ENCODE measurements at places on chromosomes 2 and 18. TPM values are rescaled to one million over a fixed set of nuclear protein-coding genes. Genes with fewer than 3 reads are reported as not detected.
A peak's percentile ranks its signal among the peaks of the same experiment; 100 is the strongest.

LRATD1 gene
- total RNA-seq, result 53.5 TPM

GAREM2 gene
- 1.4 TPM for total RNA-seq

CNDP1 gene
- not detected for total RNA-seq

DNA sequence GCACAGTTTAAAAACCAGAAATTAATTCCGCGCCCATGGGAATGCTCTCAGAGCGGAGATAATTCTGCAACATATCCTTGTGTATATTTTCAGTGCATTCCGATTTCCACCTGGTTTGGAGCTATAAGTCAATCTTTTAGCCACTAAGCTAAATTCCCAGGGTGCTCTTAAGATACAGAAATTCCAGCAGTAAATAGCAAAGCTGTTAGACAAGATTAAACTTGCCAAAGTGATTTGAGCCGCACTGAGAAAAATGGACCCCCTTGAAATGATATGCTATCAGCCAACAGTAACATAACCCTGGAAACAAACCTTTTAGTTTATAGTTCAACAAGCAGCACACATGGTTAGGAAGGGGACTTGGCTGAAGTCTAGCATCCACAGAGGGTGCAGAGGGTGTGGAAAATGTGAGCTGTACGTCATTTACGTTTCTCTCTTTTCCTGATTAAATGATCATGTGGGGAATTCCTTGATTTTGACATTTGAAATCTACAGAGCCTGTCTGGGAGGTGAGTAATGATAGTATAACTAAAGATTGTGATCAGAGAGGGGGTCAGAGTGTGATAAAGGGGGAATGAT is 99.8 kb upstream of the COPS8 start:
- H3K27me3 ChIP-seq, result no peaks in the 10 kb centered on the region
- DNase-seq, result no peak
- H3K4me3 ChIP-seq, result no peak overlapping the region

GRCh38 chr2:162282765-162283425 is 35.6 kb downstream of the IFIH1 start:
- H3K27ac ChIP-seq, result no peak overlapping the region
- no peak for DNase-seq
- no peak overlapping the region for H3K4me3 ChIP-seq
- H3K4me1 ChIP-seq, result no peaks in the 10 kb centered on the region

DNA sequence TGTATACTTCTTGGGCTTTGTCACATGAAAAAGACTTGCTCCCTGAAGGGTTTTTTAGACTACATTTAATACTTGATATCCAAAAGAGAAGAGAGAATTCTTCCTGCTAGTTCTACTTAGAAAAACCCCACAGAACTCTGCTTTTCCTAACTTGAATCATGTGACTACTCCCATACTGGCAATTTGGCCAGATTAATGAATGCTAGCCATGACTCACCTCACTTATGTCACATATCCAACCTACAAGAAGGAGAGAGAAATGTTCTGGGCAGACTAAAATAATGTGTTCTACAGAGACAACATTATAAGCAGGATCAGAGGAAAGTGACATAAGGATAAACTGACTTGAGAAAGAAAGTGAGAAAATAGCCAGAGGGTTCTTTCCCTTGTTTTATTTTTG is 249.3 kb upstream of the GULP1 start:
- H3K4me3 ChIP-seq, result no peak overlapping the region
- no peaks in the 10 kb centered on the region for H3K36me3 ChIP-seq
- no peaks in the 10 kb centered on the region for H3K4me1 ChIP-seq

GRCh38 chr2:51812138-51812866 is 780.4 kb upstream of the NRXN1 start:
- no peaks in the 10 kb centered on the region for H3K27me3 ChIP-seq
- H3K27ac ChIP-seq, result no peak overlapping the region
- no peak overlapping the region for H3K4me3 ChIP-seq
- DNase-seq, result no peak

GRCh38 chr2:130920415-130921163 is 83.9 kb downstream of the ARHGEF4 start:
- no peak overlapping the region for H3K4me3 ChIP-seq
- no peak for DNase-seq
- H3K4me1 ChIP-seq, result peaks cover 34% of the 10 kb centered on the region
- peak overlapping the region; percentile 63 for H3K27ac ChIP-seq
- H3K27me3 ChIP-seq, result no peaks in the 10 kb centered on the region
- H3K36me3 ChIP-seq, result no peaks in the 10 kb centered on the region

DNA sequence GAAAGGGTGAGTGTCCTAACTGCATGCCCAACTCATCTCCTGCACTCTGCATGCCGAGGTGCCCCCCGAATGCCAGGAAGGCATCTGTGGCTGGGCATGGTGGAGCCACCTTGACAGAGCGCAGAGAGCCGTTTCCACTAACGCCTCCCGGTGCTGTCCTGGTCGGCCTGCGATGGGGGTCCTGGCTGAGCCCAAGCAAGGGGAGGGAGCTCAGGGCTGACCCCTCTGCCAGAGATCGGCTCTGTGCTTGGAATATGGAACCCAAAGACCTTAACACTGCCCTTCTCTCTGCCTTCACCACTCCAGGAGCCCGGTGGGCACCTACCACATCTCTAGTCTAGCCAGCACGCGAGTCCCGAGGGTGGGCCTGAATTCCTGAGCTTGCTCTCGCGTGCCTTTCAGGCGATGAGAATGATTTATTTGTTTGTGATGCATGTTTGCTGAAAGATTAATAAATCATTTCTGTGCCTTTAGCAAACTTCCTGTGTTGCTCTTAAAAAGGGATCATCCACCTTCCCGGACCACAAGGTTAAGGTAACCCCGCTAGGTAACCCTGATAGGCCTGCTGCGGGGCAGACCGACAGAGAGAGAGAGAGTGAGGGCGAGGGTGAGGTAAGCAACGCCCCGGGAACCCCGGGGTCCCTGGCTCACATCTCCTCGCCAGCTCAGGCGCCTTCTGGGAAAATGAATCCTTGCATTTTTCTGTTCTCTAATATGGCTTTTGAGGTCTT is 35.3 kb downstream of the PDIA6 start:
- no peak overlapping the region for H3K4me3 ChIP-seq
- peaks cover 20% of the 10 kb centered on the region for H3K4me1 ChIP-seq
- no peaks in the 10 kb centered on the region for H3K27me3 ChIP-seq
- peaks cover 51% of the 10 kb centered on the region for H3K36me3 ChIP-seq

- H3K4me3 ChIP-seq, result no peak overlapping the region
- no peak overlapping the region for H3K27ac ChIP-seq
- H3K36me3 ChIP-seq, result no peaks in the 10 kb centered on the region
These were observed 451.0 kb upstream of the SETBP1 start for GRCh38 chr18:44229693-44230108.

DNA sequence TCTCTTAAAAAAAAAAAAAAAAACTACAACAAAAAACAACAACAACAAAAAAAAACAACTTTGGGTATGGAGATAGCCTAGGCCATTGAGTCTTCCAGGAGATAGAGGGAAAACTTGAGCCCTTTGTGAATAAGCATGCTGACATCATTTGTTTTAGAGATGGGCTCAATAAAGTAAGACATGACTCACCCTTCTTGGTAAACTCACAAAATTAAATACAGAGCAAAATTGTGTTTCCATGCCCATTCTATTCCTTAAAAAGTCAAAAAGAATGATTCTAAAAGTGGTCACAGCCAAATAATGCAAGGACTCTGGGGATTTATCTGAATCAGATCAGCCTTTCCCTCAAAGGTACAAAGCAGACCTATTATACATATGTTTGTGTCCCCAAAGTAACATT is 117.4 kb downstream of the ETAA1 start:
- no peaks in the 10 kb centered on the region for H3K27me3 ChIP-seq
- H3K4me3 ChIP-seq, result no peak overlapping the region
- no peaks in the 10 kb centered on the region for H3K36me3 ChIP-seq
- H3K4me1 ChIP-seq, result peaks cover 14% of the 10 kb centered on the region
- DNase-seq, result no peak

DNA sequence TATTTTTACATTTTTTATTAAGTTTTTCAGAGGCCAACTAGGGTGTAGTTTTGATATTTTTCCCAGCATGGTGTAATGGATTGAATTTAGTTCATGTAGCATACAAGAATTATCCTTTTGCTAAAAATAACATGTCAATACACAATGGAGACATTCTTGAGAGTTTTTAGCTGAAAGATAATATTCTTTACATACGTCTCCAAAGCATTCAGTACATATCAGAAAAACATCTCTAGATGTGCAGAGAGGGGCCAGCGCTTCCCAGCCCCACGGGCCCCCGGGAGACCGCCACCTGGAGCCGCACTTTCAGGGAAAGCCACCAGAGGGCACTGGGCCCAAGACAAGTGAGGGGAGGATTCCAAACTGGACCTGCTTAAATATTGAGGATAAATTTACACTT is 499.4 kb downstream of the GALR1 start:
- no peak overlapping the region for H3K4me3 ChIP-seq
- no peaks in the 10 kb centered on the region for H3K4me1 ChIP-seq
- H3K27me3 ChIP-seq, result no peaks in the 10 kb centered on the region
- no peaks in the 10 kb centered on the region for H3K36me3 ChIP-seq
- no peak for DNase-seq
- no peak overlapping the region for H3K27ac ChIP-seq

GRCh38 chr2:241666627-241667400 is 19.8 kb downstream of the DTYMK start:
- no peak overlapping the region for H3K4me3 ChIP-seq
- no peaks in the 10 kb centered on the region for H3K4me1 ChIP-seq
- peaks cover 72% of the 10 kb centered on the region for H3K36me3 ChIP-seq
- H3K27ac ChIP-seq, result no peak overlapping the region
- H3K27me3 ChIP-seq, result no peaks in the 10 kb centered on the region

DNA sequence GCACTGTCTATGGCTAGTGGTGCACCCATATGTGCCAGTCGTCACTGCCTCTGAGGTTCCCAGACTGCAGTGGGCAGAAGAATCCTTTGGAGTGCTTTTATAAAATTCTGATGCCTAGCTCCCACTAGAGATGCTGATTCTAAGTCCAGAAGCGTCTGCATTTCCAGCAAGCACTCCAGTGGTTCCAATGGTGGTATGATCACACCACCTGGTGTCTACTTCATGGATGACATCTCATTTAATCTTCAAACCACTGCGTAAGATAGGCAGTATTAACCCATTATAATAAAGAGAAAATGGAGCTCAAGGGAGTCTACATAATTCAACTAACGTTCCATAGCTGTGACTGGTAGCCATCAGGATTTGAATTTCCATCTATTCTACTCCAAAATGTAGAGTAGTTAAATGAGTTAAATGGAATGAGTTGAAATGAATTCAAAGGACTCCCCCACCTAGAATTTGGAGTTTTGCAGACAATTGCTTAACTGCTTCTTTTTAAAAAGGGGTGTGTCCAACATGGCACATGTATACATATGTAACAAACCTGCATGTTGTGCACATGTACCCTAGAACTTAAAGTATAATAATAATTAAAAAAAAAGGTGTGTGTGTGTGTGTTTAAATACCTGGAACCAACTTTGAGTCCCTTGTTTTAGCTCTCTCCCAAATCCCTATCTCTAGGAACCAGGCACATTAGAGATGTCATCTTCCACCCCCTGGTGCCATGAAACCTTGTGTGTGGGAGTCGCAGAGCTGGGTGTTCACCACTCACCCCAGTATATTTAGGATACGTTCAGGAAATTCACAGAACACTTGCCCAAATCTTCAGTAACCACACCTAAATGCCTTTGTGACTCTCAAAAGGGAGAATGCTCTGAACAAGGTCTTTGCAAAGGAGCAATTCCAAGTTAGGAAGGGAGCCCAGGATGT is 14.1 kb downstream of the LAMA3 start:
- no peaks in the 10 kb centered on the region for H3K27me3 ChIP-seq
- H3K4me3 ChIP-seq, result no peak overlapping the region
- DNase-seq, result no peak
- H3K36me3 ChIP-seq, result no peaks in the 10 kb centered on the region

GRCh38 chr2:200640901-200641300 is 55.1 kb downstream of the AOX1 start:
- H3K4me1 ChIP-seq, result no peaks in the 10 kb centered on the region
- no peak for DNase-seq
- no peaks in the 10 kb centered on the region for H3K27me3 ChIP-seq
- H3K36me3 ChIP-seq, result no peaks in the 10 kb centered on the region
- H3K27ac ChIP-seq, result no peak overlapping the region
- H3K4me3 ChIP-seq, result no peak overlapping the region
